ENCODE measurements at places on chromosomes 1 and 21.

GRCh38 chr1:106998431-106999002, 58.0 kb upstream of the PRMT6 start:
- DNase-seq, result no peak

GRCh38 chr1:96756789-96757188, 35.2 kb downstream of the PTBP2 start:
- no peak for DNase-seq

DNA sequence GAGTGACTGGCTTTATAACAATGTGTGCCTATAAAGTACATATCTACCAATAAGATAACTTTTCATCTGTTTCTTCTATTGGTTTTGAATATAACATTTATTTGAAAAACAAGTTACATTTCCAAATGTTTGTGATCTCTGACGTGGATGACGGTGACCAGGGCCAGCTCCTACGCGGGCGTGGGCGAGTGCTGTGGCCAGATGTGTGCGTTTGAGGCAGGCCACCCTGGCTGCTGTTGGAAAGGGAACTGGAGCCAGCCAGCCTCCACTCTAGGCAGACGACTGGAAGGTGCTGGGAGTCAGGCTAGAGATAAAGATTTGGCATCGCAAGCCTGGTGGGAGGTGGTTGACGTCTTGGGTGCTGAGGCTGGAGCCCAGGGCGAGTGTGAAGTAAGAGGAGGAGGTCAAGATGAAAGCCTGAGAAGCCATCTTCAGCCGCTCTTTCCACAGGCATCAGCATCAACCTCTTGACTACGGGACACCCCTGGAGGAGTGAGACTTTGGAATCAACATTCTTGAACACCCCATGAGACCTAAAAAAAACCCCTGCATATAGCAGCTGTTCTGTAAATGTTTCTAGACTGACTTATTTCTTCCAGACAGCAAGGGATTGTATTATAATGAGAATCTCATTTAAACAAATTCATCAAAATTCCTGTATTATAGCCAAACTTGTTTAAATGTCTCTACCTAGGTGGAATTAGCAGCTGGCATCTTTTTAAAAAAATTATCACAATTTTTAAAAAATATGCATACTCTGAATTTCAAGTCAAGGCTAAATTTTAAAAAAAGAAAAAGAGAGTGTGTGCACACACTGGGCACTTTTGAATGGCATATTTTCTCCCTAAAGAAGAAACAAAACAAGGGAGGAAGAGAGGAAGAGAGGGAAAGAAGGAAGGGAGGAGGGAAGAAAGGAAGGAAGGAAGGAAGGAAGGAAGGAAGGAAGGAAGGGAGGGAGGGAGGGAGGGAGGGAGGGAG, 112.5 kb upstream of the SLC44A3 start:
- no peak for DNase-seq

DNA sequence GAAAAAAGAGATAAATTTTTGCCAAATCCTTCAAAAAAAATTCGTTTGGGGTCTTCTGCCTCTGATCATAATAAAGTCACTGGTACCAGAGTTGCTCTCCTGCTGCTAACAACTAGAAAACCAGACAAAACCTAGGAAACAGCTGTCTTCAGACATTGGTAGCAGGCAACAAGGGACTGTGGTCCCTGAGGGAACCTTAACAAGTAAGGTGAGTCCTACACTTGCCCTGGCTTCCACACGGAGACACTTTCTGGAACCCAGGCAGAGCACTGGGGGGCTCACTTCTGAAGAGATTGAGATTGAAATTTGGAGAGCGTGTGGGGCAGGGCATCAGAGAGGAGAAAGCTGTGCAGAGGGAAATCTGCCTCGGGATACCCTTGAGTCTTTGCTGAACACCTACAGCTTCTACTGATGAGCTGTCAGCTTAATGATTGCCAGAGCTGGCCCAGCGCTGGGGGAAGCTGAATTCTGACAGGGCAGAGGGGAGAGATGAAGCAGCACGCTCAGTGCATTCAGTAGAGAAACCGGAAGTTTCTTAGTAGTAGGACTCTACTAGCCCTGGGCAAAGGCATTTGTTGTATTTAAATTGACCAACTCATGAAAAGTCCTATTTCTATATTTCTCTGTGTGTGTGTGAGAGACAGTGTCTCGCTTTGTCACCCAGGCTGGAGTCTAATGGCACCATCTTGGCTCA, 18.5 kb upstream of the FAM89A start:
- DNase-seq, result no peak

DNA sequence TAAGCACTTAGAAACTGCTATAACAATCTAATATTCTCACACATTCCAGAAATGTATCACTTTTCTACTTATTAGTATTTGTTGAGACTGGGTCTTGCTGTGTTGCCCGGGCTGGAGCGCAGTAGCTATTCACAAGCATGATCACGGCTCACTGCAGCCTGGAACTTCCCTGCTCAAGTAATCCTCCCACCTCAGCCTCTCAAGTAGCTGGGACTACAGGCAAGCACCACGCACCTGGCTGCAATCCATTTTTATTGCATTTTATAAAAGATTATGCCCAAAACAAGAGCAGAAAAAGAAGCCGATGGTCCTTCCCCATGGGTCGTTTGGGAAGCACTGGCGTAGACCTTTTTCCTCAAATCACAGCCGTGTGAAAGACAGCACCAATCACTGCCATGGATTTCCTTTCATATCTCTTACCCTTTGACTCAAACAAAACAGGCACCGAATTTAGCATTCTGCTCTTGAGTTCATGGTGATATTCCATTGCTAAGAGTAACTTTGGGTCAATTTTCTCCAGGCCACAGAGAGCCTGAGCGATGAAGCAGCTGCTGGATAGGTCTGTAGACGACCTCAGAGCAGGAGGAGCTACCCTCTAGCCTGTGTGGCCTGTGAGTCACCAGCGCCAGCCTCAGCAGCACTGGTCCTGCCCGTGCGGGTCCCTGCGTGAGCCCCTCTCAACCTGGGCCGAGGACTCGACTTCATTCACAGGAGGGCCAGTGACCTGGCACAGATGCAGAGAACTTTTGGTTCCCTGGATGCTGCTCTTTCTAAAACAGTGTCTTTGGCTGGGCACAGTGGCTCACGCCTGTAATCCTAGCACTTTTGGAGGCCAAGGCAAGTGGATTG, 80.8 kb downstream of the PIK3CD start:
- no peak for DNase-seq

GRCh38 chr1:202709276-202710041, 795 bp downstream of the SYT2 start:
- DNase-seq, result no peak

GRCh38 chr1:167438171-167439138, 79.9 kb downstream of the CD247 start:
- no peak for DNase-seq

DNA sequence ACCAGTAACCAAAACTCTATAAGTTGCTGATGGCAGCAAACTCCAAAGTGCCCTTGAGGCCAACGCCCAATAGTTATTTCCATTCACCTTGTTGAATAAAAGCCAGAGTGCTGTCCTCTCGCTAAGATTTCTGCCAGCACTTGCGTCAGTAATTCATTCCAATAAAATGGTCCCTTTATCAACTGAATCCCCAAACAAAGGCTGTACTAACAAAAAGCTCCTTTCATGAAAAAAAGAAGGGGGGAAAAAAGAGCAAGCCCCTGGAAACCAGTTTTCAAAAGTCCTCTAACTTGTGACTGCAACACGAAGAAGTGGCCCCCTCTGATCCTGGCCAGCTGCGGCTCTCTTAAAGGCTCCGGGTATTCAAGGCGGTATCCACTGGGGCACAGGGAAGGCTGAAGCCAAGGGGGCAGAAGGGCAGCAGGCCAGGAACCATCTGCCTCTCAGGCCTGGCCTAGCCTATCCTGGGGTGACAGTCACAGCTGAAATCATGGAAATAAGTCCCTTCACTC, 55.8 kb upstream of the ZNF326 start:
- no peak for DNase-seq

GRCh38 chr1:116359060-116359830, 13.8 kb upstream of the ATP1A1 start:
- no peak for DNase-seq

DNA sequence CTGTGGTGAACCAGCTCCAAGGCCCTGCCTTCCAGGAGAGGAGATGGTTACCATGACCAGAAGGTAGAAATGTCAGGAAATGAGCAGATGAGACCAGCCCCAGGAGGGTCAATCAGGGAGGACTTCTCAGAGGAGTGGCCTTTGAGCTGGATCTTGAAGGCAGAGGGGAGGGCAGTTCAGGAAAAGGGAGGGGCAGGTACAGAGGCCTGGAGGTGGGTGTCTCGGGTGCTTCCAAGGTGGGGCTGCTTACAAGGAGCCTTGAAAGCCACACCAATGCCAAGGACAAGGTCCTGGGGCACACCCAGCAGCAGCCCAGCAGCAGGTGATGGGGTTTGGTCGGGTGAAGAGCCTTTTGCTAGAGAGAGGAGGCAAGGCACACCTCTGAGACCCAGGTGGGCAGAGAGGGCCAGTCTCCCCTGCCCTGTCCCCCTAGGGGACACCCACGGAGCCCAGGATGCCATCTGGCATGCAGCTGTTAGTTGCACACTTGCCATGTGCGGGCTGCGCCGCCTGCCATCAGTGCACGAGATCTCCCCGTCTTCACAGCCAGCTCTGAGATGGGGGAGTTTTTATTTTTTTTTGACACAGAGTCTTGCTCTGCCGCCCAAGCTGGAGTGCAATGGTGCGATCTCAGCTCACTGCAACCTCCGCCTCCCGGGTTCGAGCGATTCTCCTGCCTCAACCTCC, 18.5 kb downstream of the SLC66A1 start:
- no peak for DNase-seq

GRCh38 chr1:82453511-82454185, 652.9 kb downstream of the ADGRL2 start:
- DNase-seq, result no peak

DNA sequence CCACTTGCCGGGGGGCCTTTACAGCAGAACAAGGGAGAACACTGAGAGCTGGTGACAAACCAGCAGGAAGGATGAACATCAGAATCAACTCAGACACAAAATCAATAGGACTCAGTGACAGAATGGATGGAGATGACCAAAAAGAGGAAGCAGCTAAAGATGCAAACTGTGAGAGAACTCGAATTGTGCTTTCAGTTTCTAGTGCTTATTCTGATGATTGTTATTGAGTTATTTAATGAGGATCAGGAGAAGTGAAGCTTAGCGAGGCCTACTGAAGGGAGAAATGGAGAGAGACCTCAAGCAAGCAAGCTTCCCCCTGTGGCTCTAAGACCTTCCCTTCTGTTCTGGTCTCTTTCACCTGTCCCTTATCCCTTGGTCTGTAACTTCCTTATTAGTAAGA, 30.3 kb upstream of the TMEM125 start:
- DNase-seq, result no peak

DNA sequence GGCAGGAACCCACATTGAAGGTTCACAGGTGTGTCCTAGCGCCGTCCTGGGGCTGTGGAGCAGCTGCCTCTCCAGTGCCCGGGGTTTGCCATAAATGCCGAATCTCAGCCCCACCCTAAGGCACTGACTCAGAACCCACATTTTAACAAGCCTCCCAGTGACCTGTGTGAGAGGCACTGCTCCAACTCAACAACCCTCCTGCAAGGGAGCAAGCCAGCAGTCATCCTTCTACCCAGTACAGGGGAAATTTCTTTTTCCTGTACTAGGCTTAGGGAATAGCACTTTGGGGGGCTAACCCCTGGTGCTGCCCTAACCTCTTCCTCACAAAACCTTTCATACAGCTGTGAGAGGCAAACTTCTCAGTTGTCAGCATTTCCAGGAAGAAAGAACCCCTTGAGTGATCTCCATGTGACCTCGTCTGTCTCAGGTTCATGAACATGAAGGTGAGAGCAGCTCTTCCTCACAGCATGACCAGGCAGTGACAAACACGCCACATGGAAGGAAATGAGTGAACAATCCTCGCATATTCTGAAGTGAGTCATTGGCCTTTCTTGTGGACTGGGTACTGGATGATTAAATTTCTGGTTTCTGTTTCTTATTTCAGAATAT, 11.4 kb upstream of the BCAR3 start:
- DNase-seq, result peak; percentile 75

DNA sequence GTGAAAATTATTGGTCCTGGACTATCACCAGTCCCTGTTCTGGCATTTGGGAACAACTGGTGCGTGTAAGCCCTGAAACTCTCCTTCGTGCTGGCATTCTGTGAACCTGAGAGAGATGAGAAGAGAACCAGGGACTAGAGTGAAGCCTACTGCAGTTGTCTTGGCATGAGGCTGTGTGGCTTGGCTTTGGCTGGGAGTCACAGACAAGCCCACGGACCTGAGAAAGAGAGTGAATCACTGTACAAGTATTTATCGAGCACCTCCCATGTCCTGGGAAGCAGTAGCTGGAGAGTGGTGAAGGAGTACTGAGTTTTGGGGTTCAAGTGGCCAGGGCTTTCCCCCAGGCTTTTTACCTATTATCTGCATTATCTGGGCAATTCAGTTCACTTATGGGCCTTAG, 63.3 kb downstream of the FGGY start:
- DNase-seq, result no peak

DNA sequence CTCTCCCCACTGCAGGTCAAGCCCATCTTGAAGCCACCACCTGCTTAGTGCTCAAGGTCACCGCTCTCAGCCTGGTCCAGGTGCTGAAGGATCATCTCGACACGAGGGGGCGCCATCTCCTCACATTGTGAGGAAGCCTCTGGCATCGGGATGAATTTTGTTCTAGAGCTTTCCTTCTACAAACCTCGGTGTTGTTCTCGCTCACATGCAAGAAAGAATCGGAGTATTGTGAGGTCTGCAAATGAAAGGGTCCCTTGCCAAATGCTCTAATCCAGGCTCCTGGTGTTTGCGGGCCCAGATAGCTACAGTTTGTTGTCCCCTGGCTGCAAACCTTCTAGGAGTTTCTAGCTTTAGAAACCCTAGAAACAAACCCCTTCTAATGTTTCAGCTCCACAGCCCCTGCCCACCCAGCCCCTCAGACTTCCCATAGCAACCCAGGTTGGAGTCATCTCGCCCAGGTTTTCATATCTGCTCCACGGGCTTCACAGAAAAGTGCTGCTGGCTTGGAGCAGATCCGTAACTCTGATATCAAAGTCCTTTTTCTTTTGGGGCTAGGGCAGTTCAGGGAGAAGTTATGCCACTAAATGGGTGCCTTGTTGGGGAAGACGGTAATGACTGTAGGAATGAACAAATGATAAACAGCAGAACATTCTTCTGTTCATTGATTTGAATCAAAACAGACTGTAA, 8.6 kb upstream of the ATP5PO start:
- DNase-seq, result peak; percentile 87

DNA sequence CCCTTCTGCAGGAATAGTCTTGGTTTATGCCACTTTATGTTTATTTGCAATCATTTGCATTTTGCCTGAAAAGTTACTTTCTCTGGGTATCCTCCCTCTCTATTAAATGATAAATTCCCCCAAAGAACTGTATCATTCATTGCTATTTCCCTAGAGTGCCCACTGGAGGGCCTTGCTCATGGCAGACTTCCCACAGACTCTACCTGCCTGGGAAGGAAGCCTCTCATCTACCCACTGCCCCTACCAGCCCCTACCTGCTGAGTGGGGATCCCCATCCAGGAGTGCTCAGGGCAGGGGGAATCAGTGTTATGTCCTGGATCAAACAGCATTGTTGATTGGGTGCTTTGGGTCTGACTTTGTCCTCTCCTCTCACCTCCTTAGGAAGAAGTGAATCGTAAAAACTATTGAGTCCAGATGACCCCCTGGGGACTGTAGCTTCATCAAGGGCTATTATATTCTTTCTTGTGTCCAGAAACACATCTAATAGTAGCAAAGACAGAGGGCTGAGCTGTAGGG, 6.8 kb upstream of the LRRN2 start:
- no peak for DNase-seq

- DNase-seq, result no peak
These were observed 89.5 kb upstream of the ARHGEF16 start for GRCh38 chr1:3364983-3365382.

- no peak for DNase-seq
These were observed 72.6 kb upstream of the USP24 start for GRCh38 chr1:55287723-55288122.
